Cortex of kidney (tissue), 1 donor: ENCODE measurements at places on chromosomes 2 and 18.

- DNase-seq, result no peak
These were observed 87.1 kb upstream of the TFCP2L1 start for GRCh38 chr2:121372082-121372481.

DNA sequence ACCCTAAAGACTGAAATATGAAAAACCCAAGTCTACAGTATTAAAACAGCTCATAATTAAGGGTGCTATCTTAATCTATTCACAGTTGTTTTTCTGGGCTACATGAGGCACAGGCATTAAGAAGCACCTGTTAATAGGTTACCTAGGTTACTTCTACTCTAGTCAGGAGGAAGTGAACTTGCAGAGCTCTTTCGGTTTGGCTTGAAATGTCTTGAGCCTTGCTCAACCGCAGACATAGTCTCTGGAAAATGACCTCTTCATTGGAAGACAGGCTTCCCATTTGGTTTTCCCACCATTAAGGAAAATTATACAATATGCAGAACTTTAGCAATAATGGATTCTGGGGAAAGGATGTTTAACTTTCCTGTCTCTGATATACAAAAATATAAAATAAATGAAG, 142.3 kb upstream of the KCNJ3 start:
- DNase-seq, result no peak

DNA sequence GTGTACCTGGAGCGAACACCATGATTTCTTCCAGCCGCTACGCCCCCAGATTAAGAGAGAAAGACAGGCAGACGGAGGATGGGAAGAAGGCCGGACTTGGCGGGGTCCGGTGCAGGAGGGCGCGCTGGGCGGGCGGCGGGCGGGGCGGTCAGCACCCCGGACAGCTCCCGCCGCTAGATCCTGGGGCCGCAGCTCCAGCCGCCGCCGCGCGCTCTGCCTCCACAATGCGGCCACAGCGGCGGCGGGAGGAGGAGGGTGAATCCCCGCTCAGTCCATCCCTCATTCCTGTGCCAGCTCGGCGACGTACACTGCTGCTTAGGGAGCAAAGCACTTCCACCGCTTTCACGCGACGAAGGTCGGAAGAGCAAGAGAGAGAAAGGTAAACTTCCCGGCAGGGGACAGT, at the start of gene AKAIN1:
TSS of gene AKAIN1 (minus strand) at position 226 of the 403 bp plus-strand sequence. CDS start at position 22, 204 bp downstream.
- DNase-seq, result no peak

GRCh38 chr18:710418-711300, 1.8 kb downstream of the ENOSF1 start:
- DNase-seq, result no peak
